ENCODE measurements at places on chromosomes 6 and 20. TPM values are rescaled to one million over a fixed set of nuclear protein-coding genes. Genes with fewer than 3 reads are reported as not detected.

DNA sequence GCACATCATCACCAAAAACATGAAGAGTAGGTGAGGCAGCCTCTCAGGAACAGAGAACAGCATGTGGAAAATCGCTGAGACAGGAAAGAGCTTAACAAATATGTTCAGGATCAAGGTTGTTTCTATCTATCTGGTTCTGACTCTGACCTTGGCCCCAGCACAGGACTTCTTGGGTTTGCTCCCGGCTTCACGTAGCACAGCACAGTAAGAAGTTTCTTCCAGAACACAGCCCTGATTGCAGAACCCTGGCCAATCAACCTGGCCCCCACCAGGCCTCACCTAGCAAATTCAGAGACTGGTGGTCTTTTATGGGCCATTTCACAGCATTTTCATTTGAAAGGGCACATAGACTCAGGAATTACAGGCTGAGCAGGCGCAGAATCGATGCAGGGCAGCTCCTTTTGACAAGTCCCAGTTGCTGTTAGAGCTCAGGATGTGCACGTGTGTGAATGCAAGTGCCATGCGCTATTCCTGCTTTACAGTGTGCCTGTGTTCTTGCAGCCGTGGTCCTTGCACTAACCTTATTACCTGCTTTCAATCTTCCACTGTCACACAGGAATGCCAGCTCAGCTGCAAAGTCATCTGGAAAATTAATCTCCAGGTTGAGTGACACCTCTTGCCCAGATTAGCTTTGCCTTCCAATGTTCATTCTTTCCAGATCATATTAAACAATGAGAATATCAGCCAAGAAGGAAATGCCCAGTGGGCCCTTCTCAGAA is 100.5 kb upstream of the SLC2A12 start:
- H3K27ac ChIP-seq = no peak overlapping the region
- peaks cover 7% of the 10 kb centered on the region for H3K27me3 ChIP-seq
- H3K4me3 ChIP-seq = no peak overlapping the region
- H3K36me3 ChIP-seq = no peaks in the 10 kb centered on the region

DNA sequence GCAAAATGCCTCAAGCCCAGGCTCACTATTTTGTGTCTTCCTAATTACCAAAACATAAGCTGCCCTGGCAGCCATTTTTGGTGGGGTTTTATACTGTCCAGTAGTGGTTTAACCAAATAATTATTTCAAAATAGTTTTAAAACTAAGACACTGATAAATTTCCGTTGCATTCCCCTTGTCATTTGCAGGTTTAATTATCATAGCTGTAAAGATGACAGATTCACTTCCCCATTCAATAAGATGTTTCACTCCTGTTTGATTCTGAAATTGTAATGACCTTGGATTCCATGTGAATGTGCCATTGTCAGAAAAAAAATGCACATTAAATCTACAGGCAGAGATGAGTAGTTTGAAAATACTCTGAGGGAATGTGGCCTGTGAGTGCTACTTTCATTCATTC is 172.0 kb downstream of the COL9A1 start:
- H3K27ac ChIP-seq = no peak overlapping the region
- no peak for DNase-seq
- no peak overlapping the region for H3K4me3 ChIP-seq
- H3K4me1 ChIP-seq = no peaks in the 10 kb centered on the region

DNA sequence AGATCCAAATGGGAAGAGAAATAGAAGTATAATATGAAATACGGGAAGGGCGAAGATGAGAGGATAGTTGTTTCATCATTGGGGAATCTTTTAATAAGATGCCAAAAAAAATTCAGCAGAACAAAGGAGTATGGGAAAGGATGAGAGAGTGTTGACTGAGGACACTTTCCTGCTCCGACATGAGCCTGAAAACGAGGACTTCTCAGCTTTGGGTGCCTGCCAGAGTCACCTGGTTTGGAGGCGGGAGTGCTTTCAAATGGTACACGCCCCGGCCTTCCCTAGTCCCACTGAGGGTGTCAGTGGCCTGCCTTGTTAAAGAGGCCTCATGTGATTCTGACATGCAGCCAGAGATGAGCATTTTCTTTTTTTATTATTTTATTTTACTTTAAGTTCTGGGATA is 250.9 kb downstream of the ANKRD60 start:
- H3K4me3 ChIP-seq = no peak overlapping the region
- H3K4me1 ChIP-seq = peaks cover 10% of the 10 kb centered on the region
- no peak for DNase-seq
- no peaks in the 10 kb centered on the region for H3K36me3 ChIP-seq
- no peak overlapping the region for H3K27ac ChIP-seq
- peaks cover 25% of the 10 kb centered on the region for H3K27me3 ChIP-seq

GRCh38 chr6:72968704-72969103 is 256.6 kb downstream of the KHDC1L start:
- DNase-seq = no peak
- H3K27ac ChIP-seq = no peak overlapping the region
- H3K4me1 ChIP-seq = no peaks in the 10 kb centered on the region
- no peak overlapping the region for H3K4me3 ChIP-seq
- H3K27me3 ChIP-seq = no peaks in the 10 kb centered on the region

DNA sequence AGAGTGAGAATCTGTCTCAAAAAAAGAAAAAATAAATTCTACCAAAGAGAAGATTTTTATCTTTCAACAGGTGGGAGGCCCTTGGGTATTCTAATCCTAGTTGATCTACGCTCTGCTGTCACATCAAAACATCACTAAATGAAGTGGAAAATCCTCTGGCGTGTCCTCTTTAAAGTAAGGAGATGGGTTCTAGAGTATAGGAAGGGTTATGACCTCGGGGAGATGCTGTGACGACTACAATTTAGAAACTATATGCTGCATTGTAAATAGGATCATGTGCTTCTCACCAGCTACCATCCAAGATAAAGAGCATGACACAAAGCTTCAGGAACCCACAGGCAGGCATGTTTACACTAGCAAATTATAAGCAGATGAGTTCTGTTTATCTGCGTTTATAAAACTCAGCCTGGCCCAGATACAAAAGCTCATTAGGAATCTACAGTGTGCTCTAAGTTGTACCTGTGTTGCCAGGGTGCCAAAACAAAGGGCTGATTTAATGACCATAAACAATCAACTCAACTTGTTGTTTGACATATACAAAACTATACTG is 197.1 kb upstream of the PLN start:
- H3K27ac ChIP-seq = no peak overlapping the region
- H3K4me3 ChIP-seq = no peak overlapping the region
- no peaks in the 10 kb centered on the region for H3K36me3 ChIP-seq
- H3K4me1 ChIP-seq = no peaks in the 10 kb centered on the region
- no peak for DNase-seq

Gene WFDC10B
- total RNA-seq = not detected

DNA sequence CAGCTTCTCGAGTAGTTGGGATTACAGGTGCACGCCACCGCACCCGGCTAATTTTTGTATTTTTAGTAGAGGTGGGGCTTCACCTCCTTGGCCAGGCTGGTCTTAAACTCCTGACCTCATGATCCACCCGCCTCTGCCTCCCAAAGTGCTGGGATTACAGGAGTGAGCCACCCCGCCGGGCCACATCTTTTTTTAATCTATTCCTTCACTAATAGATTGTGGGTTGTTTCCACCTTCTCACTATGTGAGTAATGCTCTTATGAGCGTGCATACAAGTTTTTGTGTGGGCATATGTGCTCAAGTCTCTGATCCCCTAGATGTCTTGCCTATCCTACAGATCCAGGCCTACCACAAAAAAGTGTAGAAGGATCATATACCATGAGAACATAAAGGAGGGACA is 30.7 kb downstream of the CARMIL1 start:
- no peak overlapping the region for H3K27ac ChIP-seq
- no peak overlapping the region for H3K4me3 ChIP-seq
- no peaks in the 10 kb centered on the region for H3K36me3 ChIP-seq
- no peaks in the 10 kb centered on the region for H3K27me3 ChIP-seq

DNA sequence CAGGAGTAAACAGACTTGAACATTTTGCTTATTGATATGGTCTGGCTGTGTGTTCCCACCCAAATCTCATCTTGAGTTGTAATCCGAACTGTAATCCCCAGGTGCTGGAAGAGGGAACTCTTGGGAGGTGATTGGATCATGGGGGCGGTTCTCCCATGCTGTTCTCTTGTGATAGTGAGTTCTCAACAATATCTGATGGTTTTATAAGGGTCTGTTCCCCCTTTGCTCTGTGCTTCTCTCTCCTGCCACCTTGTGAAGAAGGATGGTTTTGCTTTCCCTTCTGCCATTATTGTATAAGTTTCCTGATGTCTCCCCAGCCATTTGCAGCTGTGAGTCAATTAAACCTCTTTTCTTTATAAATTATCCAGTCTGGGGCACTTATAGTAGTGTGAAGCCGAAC is 40.0 kb downstream of the MYLIP start:
- peaks cover 5% of the 10 kb centered on the region for H3K27me3 ChIP-seq
- no peaks in the 10 kb centered on the region for H3K36me3 ChIP-seq

Gene REM1
- total RNA-seq = not detected

GRCh38 chr6:40425192-40425919 is 161.8 kb downstream of the LRFN2 start:
- no peaks in the 10 kb centered on the region for H3K4me1 ChIP-seq
- H3K27ac ChIP-seq = no peak overlapping the region
- H3K4me3 ChIP-seq = no peak overlapping the region
- DNase-seq = no peak
- H3K36me3 ChIP-seq = no peaks in the 10 kb centered on the region

Gene ELOVL4
- 9.1 TPM for total RNA-seq

GRCh38 chr6:46989398-46989797 is 52.7 kb downstream of the ADGRF1 start:
- H3K27me3 ChIP-seq = no peaks in the 10 kb centered on the region
- no peaks in the 10 kb centered on the region for H3K36me3 ChIP-seq
- no peak overlapping the region for H3K27ac ChIP-seq
- H3K4me1 ChIP-seq = peaks cover 18% of the 10 kb centered on the region
- no peak overlapping the region for H3K4me3 ChIP-seq

GRCh38 chr6:36101691-36102090 is 28.6 kb upstream of the MAPK13 start:
- H3K36me3 ChIP-seq = peaks cover 15% of the 10 kb centered on the region
- peaks cover 21% of the 10 kb centered on the region for H3K4me1 ChIP-seq
- DNase-seq = no peak
- H3K27me3 ChIP-seq = no peaks in the 10 kb centered on the region

Gene C20orf144
- 0.29 TPM for total RNA-seq

DNA sequence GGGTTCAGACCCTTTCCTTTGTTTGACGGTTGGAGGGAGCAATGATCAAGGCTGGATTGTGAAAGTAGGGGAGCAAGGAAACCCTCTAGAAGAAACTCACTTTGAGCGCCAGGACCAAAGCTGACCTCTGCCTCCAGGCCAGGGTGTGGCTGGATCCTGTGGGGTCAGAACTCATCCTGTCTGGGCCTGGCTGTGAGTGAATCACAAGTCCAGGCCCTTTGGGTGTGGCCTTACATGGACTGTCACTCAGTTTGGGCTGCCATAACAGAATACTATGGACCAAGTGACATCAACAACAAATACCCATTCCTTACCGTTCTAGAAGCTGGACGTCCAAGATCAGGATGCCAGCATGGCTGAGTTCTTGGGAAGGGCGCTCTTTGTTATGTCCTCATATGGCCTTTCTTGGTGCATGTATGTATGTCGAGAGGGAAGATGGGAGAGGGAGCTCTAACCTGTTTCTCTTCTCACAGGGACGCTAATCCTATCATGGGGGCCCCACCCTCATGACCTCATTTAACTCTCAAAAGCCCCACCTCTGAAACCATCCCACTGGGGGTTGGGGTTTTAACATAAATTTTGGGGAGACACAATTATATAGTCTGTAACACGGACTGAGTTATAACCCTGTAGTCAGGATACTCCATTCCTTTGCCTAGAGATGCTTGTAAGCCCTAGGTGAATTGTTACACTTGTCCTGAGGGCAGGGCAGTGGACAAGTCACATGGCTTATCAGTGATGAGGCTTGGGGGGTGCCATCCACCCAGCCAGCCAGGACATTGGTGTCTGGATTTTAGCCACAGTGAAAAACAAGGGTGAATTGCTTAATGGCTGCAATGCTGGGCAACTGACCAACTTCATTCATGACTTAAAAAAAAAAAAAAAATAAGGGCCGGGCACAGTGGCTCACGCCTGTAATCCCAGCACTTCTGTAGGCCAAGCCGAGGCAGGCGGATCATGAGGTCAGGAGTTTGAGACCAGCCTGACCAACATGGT is 80.0 kb downstream of the TRMT11 start:
- H3K27ac ChIP-seq = no peak overlapping the region
- no peaks in the 10 kb centered on the region for H3K27me3 ChIP-seq
- no peak overlapping the region for H3K4me3 ChIP-seq
- H3K36me3 ChIP-seq = peaks cover 16% of the 10 kb centered on the region
- DNase-seq = no peak

All from type B pancreatic cell (in vitro differentiated cells).